Hematopoietic multipotent progenitor cell treated with erythropoietin and hydrocortisone succinate and interleukin-3 and kit ligand, for 15 days (in vitro differentiated cells): ENCODE measurements at places on chromosomes 12 and 14.
A peak's percentile ranks its signal among the peaks of the same experiment; 100 is the strongest.

GRCh38 chr12:94401326-94401725, 58.3 kb downstream of the CEP83 start:
- no peak for DNase-seq

DNA sequence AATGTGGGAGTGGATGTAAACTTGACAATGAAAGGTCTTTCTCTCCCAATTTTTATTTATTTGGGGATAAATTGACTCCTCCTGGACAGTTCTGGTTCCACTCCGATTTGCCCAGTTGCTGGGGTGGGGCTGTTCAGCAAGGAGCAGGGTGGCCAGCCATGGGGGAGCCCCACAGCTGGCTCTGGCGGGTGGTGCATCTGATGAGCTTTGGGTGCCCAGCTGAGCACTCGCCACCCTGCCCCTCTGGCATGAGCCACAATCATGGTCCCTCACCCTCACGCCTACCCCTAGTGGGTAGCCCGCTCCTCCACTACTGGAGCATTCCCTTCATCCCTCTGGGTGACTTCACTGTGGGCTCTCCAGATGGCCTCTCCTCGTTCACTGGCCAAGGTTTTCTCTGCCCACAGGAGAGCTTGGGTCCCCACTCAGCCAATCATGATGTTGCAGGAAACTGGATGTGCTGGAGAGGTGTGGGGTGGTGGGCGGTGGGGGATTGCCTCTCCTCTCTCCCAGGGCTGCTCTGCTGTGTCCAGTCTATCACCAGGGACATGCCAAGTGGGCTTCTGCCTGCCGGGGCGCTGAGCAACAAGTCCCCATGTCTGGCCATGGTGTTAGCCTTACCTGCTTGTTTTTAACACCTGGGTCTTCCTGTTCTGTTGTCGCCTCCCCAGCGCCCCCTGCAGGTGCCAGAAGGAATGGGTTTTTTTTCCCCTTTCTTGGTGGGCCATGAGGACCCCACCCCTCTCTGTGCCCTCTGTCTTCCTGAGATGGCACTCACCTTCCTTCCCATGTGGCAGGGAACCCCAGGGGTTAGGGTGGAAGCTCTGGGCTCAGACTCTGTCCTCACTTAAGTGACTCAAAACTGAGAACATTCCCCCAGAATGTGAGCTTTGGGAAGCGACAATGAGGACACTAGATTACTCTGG, 3.4 kb downstream of the CYP46A1 start:
- peak; percentile 7 for DNase-seq

DNA sequence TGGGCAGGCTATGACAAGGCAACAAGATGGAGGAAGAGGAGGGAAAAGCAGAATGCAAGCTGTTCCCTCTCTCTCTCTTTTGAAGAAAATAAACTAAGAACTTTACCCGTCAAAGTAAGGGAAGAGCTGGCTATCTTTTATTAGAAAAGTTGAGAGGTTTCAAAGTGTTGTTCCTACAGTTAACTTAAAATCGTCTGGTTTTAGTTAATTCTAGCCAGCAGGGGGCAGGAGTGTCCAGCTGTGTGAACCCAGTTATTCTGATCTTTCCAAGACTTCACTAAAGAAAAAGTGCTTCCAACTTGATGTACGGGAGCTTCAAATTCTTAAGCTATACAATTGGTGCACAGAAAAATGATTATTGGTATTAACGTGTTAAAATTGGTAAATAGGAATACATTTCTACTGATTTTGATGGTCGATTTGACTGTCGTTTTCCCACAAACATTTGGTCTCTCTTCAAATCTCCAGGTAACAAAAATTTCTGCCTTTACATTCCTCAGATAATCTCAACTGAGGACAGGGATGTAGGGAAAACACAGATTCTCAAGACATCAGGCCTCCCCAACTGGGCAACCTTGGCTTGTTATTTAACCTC, 28.4 kb upstream of the MON2 start:
- DNase-seq: peak; percentile 64

DNA sequence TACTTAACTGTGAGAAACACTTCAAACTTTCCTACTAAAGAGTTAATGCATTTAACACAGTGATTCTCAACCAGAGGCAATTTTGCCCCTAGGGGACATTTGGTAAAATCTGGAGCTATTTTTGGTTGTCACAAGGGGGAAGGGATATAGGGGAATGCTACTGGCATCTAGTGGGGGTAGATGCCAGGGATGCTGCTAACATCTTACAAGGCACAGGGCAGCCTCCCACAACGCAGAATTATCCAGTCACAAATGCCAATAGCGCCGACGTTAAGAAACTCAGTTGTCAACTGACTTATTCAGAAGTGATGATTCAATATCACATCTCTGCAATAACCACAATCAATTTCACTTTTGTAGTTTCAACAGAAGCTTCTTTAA, 2.0 kb downstream of the EEA1 start:
- DNase-seq: no peak

- DNase-seq: no peak
Measured at GRCh38 chr14:71311061-71311460, 403.8 kb downstream of the PCNX1 start.
